ENCODE measurements at places on chromosomes 7 and 10.

GRCh38 chr10:86671985-86672710, 3.8 kb downstream of the LDB3 start:
- DNase-seq, result no peak

DNA sequence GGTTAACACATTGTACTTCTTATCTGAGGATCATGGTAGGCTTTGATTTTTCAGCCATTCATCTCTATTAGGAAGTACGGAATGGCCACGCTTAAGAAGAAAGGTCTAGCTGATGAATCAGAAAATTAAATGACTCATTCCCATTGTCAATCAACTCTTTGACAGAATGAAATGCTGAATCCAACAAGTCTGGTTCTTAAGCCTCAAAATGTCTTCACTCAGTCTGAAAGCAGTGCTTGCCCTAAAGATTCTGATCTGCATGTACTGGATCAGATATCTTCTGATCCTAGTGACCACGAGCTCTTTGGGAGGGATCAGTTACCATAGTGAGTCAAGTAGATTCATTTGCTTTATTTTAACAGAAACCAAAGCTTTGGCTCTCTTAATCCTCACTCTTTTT, 5.7 kb upstream of the CELF2 start:
- DNase-seq, result no peak

DNA sequence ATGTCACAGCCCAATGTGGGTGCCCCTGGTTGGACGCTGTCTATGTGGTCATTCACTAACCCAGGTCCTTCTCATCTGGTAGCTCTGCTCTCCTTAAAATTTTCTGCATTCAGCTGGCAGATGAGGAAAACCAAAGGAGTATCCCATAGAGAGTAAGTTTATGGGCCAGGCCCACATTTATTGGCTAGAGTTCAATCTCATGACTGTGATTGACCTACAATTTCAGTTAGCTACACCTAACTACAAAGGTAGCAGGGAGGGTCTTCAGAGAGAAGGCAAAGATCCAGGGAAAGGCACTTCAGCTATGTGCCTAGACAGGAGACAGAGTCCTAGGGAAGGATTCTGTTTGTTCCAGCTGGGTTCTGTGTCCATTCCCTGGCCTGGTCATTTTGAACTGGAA, 23.7 kb upstream of the PPIF start:
- no peak for DNase-seq

GRCh38 chr7:139901056-139901795, 72.2 kb downstream of the TBXAS1 start:
- DNase-seq, result no peak

- DNase-seq, result no peak
Observed at GRCh38 chr10:60517805-60518204, 128.1 kb upstream of the ANK3 start.

DNA sequence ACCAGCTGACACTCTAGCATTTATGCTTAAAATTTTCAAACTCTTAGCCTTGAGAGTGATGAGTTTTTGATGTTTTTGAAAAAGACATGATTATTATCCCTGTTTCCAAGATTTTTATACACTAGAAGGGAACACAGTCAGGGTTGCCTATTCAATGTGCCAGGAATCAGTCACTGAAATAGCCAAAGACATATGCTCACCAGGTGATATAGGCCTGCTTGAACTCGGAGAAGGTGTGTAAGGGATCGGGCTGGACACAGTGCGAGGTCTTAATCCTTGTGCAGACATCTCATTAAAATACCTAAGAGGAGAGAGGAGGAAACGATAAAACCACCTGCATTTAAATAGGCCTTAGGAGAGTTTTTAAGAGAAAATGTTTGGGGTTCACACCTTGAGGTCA, 51.0 kb upstream of the MRLN start:
- no peak for DNase-seq

DNA sequence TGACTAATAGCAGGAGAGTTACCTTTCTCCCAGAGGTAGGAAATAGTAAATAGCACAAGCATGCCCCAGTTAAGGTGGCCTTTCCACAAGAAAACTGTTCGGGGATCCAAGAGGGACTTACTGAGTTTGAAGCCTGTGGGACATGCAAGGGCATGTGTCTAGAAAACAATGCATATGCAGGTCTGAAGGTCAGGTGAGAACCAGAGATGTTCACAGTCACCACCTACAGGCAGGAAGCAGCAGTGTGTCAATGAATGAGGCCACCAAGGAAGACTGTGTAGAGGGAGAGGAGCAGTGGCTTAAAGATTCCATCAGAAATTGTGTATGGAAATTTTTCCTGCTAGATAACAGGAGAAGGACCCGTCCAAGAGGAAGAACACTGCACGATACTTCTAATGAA, 66.0 kb downstream of the CALD1 start:
- DNase-seq, result no peak

DNA sequence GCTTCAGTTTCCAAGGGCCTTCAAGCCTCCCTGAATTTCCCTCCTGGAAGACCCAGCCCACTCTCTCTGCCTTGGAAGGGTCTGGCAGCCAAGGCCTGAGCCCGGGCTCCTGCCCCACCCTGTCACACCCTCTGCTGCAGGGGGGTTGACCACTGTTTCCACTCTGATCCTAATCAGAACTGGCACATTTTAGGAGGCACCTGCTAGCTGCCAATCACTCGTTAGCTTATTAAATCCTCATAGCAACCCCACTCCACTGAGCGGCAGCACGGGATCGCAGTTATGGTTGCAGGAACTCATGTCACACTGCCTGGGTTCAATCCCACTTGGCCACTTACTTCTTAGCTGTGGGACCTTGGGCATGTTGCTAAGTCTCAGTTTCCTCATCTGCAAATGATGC, 12.9 kb downstream of the HSPB1 start:
- DNase-seq, result no peak

DNA sequence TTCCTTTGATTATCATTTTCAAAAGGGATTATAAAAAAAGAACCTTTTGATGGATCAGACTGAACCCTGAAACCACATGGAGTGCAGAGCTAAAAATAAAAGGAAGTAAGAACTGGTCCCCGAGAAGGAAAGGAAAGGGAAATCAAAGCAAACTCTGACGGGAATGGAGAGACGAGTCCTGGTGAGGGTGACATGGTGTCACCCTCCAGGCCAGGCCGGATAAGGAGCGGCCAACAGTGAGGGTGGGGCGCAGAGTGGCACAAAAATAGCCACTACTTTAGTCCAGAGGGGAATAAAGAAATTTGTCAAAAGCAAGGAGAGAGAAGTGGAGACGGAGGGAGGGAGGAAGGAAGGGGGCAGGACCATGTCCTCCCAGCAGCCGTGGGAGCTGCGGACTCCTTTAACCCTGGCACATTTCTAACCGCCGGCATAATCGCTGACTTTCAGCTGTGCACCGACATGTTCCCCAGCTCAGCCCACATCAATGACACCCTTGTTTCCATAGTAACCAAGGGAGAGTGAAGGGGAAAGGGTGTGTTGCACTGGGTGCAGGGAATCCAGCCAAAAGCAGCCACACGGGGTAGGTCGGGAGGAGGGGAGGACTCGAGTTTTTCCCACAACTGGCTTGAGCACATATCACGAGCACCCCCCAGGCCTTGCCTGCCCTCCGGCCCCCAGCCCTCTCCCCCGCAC, 29.7 kb downstream of the TRIM8 start:
- DNase-seq, result no peak

- no peak for DNase-seq
Observed at GRCh38 chr7:134532180-134532953, 5.0 kb downstream of the AKR1B10 start.

DNA sequence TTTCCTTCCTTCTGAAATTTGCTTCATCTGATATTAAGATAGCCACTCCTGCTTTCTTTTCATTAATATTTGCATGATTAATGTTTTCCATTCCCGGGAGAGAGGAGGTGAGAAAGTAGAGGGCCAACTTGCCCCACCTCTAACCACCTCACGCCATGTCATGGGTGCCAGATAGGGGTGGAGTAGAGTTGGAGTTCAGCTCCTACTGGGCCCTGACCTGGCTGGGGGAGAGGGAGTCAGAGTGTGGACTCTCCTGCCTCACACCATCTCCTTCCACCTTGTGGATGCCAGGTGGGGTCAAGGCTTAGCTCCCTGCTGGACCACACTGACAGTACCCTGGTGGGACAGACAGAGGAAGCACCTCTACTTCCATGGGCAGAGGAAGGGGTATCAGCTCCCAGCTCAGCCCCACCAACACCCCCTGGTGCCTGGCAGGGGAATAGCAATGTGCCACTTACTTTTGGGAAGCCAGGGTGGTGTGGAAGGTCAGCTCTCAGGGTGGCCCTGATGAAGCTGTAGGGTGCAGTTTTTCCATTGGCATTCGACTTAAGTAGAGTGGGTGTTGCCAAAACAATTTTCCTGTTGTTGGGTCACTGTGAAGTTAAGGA, 28.0 kb downstream of the CHST12 start:
- no peak for DNase-seq

- no peak for DNase-seq
Observed at GRCh38 chr7:27210441-27211083, 10.7 kb upstream of the HOXA13 start.

Data from activated naive CD4-positive, alpha-beta T cell (primary cell).